ENCODE measurements at places on chromosomes 7 and 10.

DNA sequence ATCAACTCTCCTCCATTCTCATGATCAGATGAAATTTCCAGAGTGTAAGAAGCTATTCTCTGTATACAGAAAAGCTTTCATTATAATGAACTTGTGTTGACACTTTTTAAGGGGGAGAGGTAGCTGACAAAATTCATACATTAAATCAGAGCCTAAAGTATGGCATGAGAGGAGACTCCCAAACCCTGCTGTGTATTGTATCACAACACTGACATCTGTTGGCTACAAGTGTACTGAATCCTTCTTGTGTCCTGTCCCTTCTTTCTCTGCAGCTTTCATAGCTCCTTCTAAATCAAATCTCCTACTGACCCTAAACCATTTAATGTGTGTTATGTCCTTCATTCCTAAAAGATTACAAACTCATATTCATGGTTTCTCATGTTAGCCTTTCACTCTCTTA, 70.9 kb downstream of the GCC1 start:
- peak; percentile 24 for DNase-seq

DNA sequence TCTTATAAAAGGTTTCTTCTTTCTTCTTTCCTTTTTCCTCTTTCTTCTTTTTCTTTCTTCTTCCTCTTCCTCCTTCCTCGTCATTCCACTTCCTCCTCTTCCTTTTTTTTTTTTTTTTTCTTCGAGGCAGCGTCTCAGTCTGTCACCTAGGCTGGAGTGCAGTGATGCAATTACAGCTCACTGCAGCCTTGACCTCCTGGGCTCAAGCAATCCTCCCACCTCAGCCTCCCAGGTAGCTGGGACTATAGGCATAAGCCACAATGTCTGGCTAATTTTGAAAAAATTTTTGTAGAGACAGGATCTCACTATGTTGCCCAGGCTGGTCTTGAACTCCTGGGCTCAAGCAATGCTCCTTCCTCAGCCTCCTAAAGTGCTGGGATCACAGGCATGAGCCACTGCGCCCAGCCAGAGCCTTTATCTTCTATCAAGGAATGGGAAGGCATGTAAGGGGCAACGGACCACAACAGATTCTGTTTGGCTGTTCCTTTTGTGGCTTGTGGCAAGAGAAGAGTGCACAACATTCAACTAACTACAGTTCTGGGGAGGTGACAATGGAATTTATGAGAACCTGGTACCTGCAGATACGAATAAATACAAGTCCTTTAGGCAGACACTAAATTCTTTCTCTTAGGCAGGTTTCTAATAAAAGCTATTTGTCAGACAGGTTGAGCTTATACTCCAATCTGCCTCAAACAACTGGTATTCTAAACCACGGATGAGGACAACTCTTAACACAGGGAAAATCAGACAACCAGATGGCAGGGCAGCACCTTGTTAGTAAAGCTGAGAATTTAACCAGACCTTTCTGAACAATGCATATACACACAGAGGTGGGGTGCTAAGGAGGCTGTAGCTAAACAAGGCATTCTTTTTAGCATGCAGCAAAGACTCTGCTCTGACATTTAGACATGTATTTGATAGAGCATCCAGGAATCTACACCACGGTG, 100.3 kb downstream of the DOCK4 start:
- DNase-seq, result no peak

DNA sequence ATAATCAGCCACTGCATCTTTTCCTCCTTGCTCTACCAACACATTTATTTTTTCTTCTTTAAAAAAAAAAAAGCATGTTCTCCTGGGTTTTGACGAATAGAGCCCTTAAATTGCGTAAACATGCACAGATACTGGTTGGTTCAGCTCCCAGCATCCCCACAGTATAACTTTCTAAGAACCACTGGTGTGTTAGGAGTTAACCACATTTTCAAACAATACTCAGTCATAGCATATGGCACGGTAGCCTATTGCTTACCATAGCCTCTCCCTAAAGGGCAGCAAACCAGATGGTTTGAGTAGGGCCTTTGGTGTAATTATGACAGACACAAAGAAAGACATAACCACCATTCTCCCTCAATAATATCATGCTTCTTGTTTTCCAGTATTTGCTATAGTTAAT, 145.0 kb downstream of the LRRC4 start:
- peak; percentile 48 for DNase-seq

- DNase-seq, result no peak
Observed at GRCh38 chr10:124462348-124462695, 699 bp downstream of the LHPP start.

DNA sequence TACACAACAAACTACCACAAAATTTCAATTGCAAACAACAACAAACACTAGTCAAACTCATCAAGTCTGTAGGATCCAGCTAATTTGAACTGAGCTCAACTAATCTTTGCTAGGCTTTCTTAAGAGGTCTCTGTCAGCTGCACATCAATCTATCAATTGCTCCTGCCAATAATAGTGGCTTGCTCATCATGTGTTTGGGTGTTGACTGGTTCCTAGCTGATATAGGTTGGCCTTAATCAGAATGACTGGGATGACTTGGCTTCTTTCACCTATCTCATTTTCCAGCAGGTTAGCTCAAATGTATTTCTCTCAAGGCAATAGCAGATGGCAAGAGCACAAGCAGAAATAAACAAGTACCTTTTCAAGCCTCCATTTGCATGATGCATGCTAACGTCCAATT, 370.3 kb upstream of the NFE2L3 start:
- no peak for DNase-seq

DNA sequence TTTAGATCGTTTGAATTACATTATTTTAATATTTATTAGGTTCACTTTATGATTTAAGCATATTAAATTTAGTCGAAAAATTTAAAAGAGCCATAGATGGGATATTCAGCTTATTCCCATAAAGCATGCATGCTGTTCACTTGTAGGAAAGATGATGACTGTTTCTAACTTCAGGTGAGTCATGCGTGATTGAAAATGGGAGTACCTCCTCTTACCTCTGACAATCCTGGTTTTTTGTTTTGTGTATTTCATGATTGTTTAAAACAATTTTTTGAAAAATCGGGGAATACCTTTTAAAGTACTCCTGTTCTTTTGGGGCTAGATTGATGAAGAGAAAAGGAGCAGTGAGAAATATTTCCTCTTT, 1.4 kb downstream of the TNKS2 start:
- DNase-seq, result no peak

DNA sequence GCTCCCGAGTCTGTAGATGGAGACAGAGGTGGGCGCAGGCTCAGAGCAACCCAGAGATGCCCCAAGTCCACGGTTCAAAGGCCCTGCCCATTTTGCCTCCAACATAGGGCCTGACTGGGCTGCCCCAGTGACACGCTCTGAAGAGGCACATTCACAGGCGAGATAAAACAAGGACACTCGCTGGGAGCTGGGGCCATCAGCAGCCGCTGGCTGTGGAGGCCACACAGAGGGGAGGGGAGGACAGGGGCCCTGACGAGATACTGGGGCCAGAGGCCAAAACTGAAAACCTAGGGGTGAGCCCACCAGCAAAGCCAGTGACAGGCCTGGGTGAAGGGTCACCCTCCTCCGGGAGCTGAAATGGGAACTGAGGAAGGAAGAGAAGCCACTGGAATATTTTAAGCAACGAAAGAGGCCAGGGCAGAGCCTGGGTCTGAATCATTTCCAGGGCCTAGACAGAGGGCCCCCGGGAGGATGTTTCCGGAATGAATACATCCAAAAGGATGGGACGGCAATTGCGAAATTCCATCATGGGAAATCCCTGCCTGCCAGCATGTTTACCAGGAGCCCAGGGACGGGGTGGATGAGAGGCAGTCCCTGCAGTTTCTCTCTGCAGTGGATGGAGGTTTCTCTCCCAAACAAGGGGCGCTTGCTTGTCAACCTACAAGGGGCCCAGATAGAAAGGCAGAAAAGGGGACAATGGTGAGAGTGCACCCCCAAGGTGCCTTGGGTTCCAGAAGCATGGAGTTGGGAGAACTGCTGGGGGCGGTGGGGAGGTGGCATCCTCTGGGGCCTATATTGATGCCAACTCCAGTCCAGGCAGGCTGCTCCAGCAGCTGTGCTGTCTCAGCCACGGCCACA, 29.0 kb upstream of the HSPA12A start:
- DNase-seq, result peak; percentile 73

DNA sequence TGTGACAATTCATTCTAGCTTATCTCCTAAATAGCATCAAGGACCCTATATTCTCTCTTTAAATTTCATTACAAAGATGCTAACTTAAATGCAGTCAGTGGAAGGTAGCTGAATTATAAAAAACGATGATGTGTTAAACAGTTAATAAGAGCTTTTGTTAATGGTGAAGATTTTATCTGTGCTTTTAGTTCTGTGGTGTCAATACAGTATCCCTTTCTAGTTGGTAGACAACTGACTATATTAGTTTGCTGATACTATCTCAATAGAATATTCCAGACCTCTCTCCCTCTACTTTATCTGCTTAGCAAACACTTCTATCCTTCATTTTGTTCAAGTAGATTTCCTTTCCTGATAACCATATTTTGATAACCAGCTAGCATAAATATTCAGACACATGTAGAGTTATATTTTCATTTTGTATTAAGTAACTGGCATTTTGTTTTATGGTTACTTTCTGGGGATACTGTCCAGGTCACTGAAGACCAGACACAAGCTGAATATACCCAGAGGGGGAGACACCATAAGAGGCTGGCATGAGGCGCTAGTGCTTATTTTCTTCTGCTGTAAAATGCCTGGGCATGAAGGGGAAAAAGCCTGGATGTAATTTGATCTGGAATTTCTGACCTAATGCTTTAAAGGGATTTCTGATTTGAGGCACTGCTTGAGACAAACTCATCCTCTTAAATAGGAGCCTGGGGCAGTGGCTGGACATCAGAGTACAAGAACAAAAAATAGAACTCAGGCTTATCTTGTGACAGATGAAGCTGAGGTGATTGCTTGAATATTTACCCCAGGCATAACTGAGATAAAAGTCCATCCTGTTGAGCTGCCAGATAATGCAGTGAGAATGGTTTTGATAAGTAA, 197.5 kb downstream of the MALRD1 start:
- DNase-seq, result no peak

GRCh38 chr7:95867309-95867708, 95.0 kb downstream of the DYNC1I1 start:
- no peak for DNase-seq

GRCh38 chr7:16563281-16564022, 36.8 kb downstream of the LRRC72 start:
- DNase-seq, result no peak

- DNase-seq, result no peak
Observed at GRCh38 chr7:121329191-121330052, 622 bp downstream of the WNT16 start.

DNA sequence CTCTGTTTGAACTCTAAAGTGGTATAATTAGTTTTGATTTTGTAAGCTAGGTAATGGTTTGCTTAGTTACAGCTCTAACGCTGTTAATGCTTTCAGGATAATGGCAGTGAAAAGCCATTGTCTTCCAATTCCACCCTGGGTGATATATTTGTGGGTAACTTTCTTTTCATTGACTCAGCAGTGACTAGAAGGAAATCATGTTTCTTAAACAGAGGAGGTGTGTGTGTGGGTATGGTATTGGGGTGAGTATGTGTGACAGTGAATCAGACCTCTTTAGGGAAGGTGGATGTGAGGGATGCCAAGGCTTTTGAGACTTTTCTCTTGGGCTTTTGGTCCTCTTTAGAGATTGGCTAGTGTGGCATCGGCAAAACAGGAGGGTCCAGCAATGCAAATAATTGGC, 13.6 kb downstream of the ENTPD7 start:
- no peak for DNase-seq

GRCh38 chr7:79933144-79933543, 201.5 kb upstream of the GNAI1 start:
- DNase-seq, result peak; percentile 77

- no peak for DNase-seq
Observed at GRCh38 chr7:125383324-125383723, 453.7 kb upstream of the POT1 start.

GRCh38 chr10:34183016-34183796, 631.9 kb downstream of the PARD3 start:
- no peak for DNase-seq

- peak; percentile 56 for DNase-seq
Observed at GRCh38 chr7:101820703-101821102, 3.3 kb downstream of the CUX1 start.

DNA sequence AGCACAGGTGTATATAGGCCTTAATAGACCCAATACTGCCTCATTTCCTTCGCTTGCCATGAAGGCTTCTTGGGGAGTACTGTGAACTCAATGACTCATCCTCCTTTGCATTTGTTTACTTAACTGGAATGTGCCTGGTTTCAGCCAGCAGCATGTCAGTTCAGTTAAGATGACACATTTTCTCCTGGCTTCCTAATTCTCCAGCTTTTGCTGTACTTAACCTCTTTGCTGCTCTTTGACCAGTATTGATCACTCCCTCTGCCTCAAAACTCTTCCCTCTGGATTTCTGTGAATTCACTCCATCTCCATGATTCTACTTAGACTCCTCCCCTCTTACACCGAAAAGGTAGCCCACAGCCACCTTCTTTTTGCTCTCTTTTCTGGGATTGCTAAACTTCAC, 135.7 kb downstream of the MAGI2 start:
- DNase-seq, result peak; percentile 76

- peak; percentile 82 for DNase-seq
Observed at GRCh38 chr7:99123571-99124033, 20.3 kb downstream of the SMURF1 start.

- DNase-seq, result no peak
Observed at GRCh38 chr10:5285186-5285585, 79.6 kb upstream of the UCN3 start.

DNA sequence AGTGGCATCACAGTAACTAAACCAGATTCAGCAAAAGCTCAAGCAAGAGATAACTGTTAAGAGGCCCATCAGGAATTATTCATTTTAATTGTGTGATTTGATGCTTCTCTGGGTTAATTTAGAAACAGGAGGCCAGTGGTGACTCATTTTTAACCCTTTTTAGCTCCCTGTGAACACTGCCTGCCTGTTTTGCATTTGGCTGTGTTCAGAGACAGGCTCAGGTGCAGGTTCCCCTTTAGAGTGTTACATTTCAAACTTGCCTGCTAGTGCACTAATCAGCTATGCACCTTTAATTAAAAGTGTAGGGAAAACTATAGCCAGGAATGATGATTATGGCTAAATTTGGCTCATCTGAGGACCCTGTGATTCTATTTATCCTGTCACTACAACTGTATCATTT, 6.5 kb downstream of the STAMBPL1 start:
- DNase-seq, result no peak
